Thoracic aorta (tissue), 2 donors: ENCODE measurements at places on chromosomes 16 and 17. TPM values are rescaled to one million over a fixed set of nuclear protein-coding genes. Genes with fewer than 3 reads are reported as not detected.
A peak's percentile ranks its signal among the peaks of the same experiment; 100 is the strongest.

GRCh38 chr16:50878536-50878935 lies 136.7 kb downstream of the CYLD start:
- H3K27ac ChIP-seq, result no peak overlapping the region
- no peaks in the 10 kb centered on the region for H3K27me3 ChIP-seq
- no peak for DNase-seq
- H3K4me1 ChIP-seq, result no peaks in the 10 kb centered on the region

DNA sequence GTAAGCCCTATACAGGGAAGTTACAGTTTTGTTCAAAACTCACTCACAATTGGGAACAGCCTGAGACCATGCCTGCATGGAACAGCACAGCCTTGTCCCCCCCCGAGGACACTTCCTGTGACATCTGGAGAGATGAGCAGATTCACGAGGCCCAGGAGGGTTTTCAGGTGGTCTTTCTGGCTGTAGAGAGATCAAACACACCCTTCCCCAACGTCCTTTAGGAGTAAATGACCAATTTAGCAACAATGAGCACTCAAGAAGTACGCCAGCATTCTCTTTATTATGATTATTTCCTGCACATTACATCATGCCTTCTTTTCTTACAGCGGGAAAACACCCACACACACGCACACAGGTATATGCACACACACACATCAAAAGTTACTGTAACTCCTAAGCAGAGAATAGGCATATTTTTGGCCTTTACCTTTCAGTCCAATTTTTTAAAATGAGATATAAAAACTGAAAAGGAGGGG lies 39.0 kb downstream of the ADCY9 start:
- peak overlapping the region; percentile 14 for H3K27ac ChIP-seq
- no peaks in the 10 kb centered on the region for H3K36me3 ChIP-seq
- H3K4me3 ChIP-seq, result no peak overlapping the region
- no peaks in the 10 kb centered on the region for H3K27me3 ChIP-seq
- no peak for DNase-seq

DNA sequence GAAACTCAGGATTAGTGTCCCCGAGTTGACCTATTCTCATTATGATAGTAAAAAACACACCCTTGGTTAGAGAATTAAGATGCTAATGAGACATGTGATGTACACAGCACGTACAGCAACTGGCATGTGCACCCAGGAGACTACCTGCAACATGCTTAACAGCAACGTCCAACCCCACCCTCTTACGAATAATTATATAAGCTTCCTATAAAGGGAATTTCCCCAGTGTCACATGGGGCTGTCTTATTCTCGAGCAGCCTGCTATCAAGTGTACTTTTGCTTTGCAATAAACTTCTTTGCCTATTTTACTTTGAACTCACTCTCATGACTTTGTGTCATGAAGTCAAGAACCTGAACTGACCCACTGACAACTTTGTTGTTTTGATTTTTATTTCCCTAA lies 62.4 kb upstream of the PMFBP1 start:
- no peaks in the 10 kb centered on the region for H3K4me1 ChIP-seq
- DNase-seq, result no peak
- no peaks in the 10 kb centered on the region for H3K27me3 ChIP-seq
- H3K27ac ChIP-seq, result no peak overlapping the region
- no peaks in the 10 kb centered on the region for H3K36me3 ChIP-seq

GRCh38 chr16:10009684-10010083 lies 172.5 kb downstream of the GRIN2A start:
- H3K4me3 ChIP-seq, result no peak overlapping the region
- no peak overlapping the region for H3K27ac ChIP-seq
- no peaks in the 10 kb centered on the region for H3K27me3 ChIP-seq
- no peak for DNase-seq

DNA sequence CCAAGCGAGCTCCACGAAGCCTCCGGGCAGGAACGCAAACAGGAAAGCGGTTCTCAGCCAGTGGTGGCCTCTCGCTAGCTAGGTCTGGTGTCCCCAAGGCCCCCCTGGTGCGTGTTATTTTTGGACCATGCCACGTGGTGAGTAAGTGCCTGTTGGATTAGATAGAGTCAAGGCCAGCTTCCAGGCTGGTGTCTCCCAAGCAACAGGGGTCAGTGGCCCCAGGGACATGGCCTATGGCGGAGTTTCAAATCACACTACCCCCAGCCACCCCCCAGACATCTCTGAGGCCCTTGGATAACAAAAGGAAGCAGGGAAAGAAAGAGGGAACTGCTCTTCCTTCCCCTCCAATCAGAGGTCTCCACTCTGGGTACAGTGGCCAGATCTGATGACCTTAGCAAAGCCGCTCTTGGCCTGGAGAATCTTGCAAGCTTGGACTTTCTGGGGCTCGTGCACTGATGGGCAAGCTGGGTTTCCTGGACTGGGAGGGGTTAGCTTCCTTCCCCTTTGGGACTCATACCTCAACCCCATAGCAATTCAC lies 58.2 kb downstream of the MAF start:
- H3K4me1 ChIP-seq, result peaks cover 5% of the 10 kb centered on the region
- H3K36me3 ChIP-seq, result no peaks in the 10 kb centered on the region
- no peak overlapping the region for H3K4me3 ChIP-seq
- DNase-seq, result no peak
- no peak overlapping the region for H3K27ac ChIP-seq

DNA sequence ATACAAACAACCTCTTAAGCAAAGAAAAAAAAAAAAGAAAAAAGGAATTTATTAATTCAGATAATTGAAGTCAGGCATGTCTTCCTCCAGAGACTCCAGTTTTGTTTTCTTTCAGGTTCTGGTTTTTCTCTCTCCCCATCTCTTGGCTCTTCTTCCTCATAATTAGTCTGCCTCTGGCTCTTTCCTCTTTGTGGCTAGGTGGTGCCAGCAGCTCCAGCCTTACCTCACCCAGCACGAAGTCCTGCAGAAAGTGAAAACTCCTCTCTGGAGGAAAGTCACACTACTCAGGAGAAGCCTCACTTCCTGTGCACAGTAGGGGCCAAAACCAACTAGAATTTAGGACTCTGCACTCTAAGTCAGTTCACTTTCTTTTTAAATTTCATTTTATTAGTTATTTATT lies 10.3 kb upstream of the NFAT5 start:
- H3K4me1 ChIP-seq, result no peaks in the 10 kb centered on the region
- no peaks in the 10 kb centered on the region for H3K36me3 ChIP-seq
- H3K27me3 ChIP-seq, result no peaks in the 10 kb centered on the region
- no peak overlapping the region for H3K27ac ChIP-seq

GRCh38 chr16:26026709-26027450 lies 335.1 kb downstream of the HS3ST4 start:
- H3K27me3 ChIP-seq, result no peaks in the 10 kb centered on the region
- H3K4me3 ChIP-seq, result no peak overlapping the region

GRCh38 chr17:76843703-76844484 lies 24.3 kb upstream of the MGAT5B start:
- H3K4me1 ChIP-seq, result peaks cover 13% of the 10 kb centered on the region
- H3K27ac ChIP-seq, result no peak overlapping the region
- H3K36me3 ChIP-seq, result no peaks in the 10 kb centered on the region

GRCh38 chr16:14310519-14310991 lies 239.4 kb downstream of the MRTFB start:
- peak overlapping the region; percentile 48 for H3K4me3 ChIP-seq
- DNase-seq, result no peak
- H3K27ac ChIP-seq, result no peak overlapping the region
- no peaks in the 10 kb centered on the region for H3K27me3 ChIP-seq
- no peaks in the 10 kb centered on the region for H3K36me3 ChIP-seq

GRCh38 chr17:44826123-44826790 lies 3.8 kb downstream of the GJC1 start:
- peaks cover 57% of the 10 kb centered on the region for H3K4me1 ChIP-seq
- no peaks in the 10 kb centered on the region for H3K27me3 ChIP-seq
- no peaks in the 10 kb centered on the region for H3K36me3 ChIP-seq
- no peak for DNase-seq
- no peak overlapping the region for H3K4me3 ChIP-seq

GRCh38 chr16:58509256-58510096 lies 5.8 kb upstream of the SETD6 start:
- H3K4me3 ChIP-seq, result no peak overlapping the region
- no peaks in the 10 kb centered on the region for H3K4me1 ChIP-seq
- no peak overlapping the region for H3K27ac ChIP-seq
- H3K36me3 ChIP-seq, result no peaks in the 10 kb centered on the region
- no peak for DNase-seq

DNA sequence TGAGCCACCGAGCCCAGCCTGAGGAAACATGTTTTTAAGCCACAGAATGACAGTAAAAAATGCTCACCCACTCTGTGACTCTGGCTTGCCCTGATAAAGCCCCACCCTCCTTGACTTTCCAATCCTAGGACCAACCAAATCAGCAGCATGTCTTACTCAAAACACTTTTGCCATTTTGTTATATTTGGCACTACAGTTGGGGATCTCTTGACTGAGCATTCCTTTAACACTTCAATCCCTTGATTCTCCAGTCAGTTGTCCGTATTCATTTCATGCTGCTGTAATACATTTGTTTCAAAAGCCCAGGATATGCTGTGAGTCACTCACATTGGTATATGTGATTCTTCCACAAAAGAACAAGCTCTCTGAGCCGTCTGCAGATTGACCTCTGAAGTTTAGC lies 8.2 kb downstream of the MYH3 start:
- no peaks in the 10 kb centered on the region for H3K27me3 ChIP-seq
- no peaks in the 10 kb centered on the region for H3K36me3 ChIP-seq
- no peak for DNase-seq
- no peak overlapping the region for H3K4me3 ChIP-seq
- H3K4me1 ChIP-seq, result no peaks in the 10 kb centered on the region
- no peak overlapping the region for H3K27ac ChIP-seq

DNA sequence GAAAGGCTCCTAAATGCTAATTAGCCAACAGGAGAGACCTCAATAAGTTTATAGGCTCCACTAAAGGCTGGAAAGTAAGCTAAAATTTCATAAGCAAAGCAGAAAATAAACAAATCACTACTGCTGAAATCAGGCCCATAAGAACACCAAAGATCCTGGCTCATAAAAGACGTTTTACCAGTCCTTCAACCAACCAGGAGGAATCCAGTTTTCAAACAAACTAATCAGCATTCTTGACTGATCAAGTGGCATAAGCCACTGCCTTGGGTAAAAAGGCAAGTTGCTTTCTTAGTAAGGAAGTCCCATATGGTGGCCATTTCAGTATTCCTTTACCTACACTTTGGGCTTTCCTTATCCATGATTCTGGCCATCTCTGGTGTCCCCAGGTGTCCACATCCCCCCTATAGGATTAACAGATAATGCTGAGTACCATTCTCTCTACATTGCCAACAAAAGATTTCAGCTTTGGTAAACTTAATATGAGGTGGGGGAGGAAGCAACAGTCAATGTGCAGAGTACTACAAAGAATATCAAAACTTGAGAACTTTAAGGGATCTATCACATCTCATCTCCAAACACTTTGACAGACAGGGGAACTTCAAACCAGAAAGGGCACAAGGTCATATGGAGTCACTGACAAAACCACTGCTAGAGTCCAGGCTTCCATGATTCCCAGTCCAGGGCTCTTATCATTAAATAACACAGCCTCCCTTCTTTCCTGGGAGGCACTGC lies 1.3 kb downstream of the TOM1L2 start:
- H3K36me3 ChIP-seq, result no peaks in the 10 kb centered on the region
- peak overlapping the region; percentile 89 for H3K27ac ChIP-seq
- DNase-seq, result no peak
- H3K4me3 ChIP-seq, result peak overlapping the region; percentile 86
- peaks cover 25% of the 10 kb centered on the region for H3K4me1 ChIP-seq
- H3K27me3 ChIP-seq, result no peaks in the 10 kb centered on the region

GRCh38 chr17:38751808-38752307 lies 683 bp upstream of the PSMB3 start:
- no peaks in the 10 kb centered on the region for H3K27me3 ChIP-seq
- peak overlapping the region; percentile 88 for H3K27ac ChIP-seq
- H3K4me3 ChIP-seq, result peak overlapping the region; percentile 92
- H3K4me1 ChIP-seq, result peaks cover 39% of the 10 kb centered on the region

GRCh38 chr16:57574646-57575467 lies 32.4 kb downstream of the ADGRG5 start:
- H3K27me3 ChIP-seq, result no peaks in the 10 kb centered on the region
- no peaks in the 10 kb centered on the region for H3K36me3 ChIP-seq
- no peak overlapping the region for H3K4me3 ChIP-seq

DNA sequence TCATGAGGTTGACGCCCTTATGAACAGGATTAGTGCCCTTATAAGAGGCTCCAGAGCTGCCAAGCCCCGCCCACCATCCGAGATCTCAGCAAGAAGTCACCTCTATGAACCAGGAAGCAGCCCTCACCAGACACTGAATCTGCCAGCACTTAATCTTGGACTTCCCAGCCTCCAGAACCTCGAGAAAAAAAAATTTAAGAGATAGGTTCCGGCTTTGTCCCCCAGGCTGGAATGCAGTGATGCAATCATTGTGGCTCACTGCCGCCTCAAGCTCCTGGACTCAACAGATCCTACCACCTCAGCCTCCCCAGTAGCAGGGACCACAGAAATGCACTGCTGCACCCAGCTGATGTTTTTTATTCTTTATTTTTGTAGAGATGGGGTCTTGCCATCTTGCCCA lies 22.5 kb upstream of the ADCY9 start:
- H3K27me3 ChIP-seq, result no peaks in the 10 kb centered on the region
- DNase-seq, result no peak
- H3K4me1 ChIP-seq, result no peaks in the 10 kb centered on the region
- no peaks in the 10 kb centered on the region for H3K36me3 ChIP-seq
- no peak overlapping the region for H3K27ac ChIP-seq

GRCh38 chr17:78242024-78242742 lies 10.8 kb downstream of the TMEM235 start:
- no peak overlapping the region for H3K27ac ChIP-seq
- no peaks in the 10 kb centered on the region for H3K27me3 ChIP-seq
- DNase-seq, result no peak
- H3K4me1 ChIP-seq, result no peaks in the 10 kb centered on the region
- no peaks in the 10 kb centered on the region for H3K36me3 ChIP-seq
- H3K4me3 ChIP-seq, result no peak overlapping the region

DNA sequence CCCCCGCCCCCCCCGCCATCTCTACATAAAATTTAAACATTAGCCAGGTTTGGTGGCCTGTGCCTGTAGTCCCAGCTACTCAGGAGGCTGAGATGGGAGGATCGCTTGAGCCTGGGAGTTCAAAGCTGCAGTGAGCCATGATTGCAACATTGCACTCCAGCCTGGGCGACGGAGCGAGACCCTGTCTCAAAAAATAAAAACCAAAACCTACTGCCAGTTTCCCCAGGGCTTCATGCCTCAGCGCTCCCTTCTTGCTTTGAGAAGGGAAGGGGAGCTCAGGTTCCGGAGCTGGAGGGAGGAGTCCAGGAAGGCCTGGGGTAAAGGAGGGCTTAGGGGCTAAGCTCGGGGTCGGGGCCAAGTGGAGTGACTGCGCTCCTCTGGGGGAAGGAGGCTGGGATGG lies 20.5 kb downstream of the PLCD3 start:
- H3K4me1 ChIP-seq, result peaks cover 61% of the 10 kb centered on the region
- H3K4me3 ChIP-seq, result no peak overlapping the region
- H3K27me3 ChIP-seq, result no peaks in the 10 kb centered on the region
- H3K36me3 ChIP-seq, result peaks cover 55% of the 10 kb centered on the region
- peak overlapping the region; percentile 82 for H3K27ac ChIP-seq
- DNase-seq, result no peak

GRCh38 chr16:65413861-65414260 lies 292.0 kb upstream of the CDH11 start:
- H3K27me3 ChIP-seq, result no peaks in the 10 kb centered on the region
- no peak for DNase-seq
- no peaks in the 10 kb centered on the region for H3K36me3 ChIP-seq
- no peaks in the 10 kb centered on the region for H3K4me1 ChIP-seq
- H3K4me3 ChIP-seq, result no peak overlapping the region

GRCh38 chr17:70912716-70913485 lies 743.6 kb downstream of the KCNJ2 start:
- no peak overlapping the region for H3K27ac ChIP-seq
- H3K4me1 ChIP-seq, result no peaks in the 10 kb centered on the region
- H3K4me3 ChIP-seq, result no peak overlapping the region
- no peaks in the 10 kb centered on the region for H3K27me3 ChIP-seq

The NLRC3 gene
- total RNA-seq, result 2.5 TPM

The KRTAP9-2 gene
- total RNA-seq, result not detected

The TP53TG3C gene
- not detected for total RNA-seq

The XYLT1 gene
- 13.1 TPM for total RNA-seq

The TAC4 gene
- not detected for total RNA-seq

The SALL1 gene
- total RNA-seq, result not detected

The AOC3 gene
- total RNA-seq, result 146 TPM

The FBXL16 gene
- total RNA-seq, result not detected
